ENCODE measurements at places on chromosomes 5 and 9.

DNA sequence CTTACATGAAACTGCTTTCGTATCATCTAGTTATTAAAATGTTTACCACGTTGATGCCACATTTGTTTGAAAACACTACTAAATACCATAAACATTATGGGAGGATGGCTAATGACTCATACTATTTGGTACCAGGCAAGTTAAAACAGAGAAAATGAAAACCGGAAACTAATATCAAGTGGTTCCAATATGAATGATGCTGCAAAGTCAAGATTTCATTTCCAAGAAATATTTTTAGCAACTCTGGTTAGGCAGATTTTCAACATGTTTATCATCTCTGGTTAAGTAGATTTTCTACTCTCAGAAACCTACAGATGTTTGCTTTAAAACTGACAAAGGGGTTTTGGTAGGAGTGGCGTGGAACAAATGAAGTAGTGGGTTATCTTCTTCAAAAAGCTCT, 4.9 kb upstream of the F2R start:
- DNase-seq: no peak

GRCh38 chr9:27198190-27198589, 89.2 kb downstream of the TEK start:
- peak; percentile 4 for DNase-seq

GRCh38 chr5:15483351-15484097, 16.5 kb upstream of the FBXL7 start:
- no peak for DNase-seq

- DNase-seq: no peak
Measured at GRCh38 chr9:132873403-132873802, 4.7 kb downstream of the AK8 start.

DNA sequence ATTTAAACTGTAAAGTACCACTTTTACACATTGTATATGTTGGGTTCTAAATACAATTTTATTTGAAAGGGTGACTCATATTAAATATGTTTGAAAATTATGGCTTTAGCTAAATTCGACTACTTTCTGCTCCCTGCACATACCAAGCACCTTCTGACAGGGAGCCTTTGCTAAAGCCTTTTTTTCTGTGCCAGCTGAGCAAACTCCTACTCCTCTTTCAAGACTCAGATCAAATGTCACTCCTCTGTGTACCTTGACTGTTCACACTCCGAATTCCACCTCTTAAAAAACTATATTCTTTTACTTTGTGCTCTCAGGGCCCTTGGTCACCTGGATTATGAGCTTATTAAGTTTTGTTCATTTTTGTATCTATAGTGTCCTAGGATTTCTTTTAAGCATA, 6.5 kb upstream of the OXCT1 start:
- peak; percentile 35 for DNase-seq

DNA sequence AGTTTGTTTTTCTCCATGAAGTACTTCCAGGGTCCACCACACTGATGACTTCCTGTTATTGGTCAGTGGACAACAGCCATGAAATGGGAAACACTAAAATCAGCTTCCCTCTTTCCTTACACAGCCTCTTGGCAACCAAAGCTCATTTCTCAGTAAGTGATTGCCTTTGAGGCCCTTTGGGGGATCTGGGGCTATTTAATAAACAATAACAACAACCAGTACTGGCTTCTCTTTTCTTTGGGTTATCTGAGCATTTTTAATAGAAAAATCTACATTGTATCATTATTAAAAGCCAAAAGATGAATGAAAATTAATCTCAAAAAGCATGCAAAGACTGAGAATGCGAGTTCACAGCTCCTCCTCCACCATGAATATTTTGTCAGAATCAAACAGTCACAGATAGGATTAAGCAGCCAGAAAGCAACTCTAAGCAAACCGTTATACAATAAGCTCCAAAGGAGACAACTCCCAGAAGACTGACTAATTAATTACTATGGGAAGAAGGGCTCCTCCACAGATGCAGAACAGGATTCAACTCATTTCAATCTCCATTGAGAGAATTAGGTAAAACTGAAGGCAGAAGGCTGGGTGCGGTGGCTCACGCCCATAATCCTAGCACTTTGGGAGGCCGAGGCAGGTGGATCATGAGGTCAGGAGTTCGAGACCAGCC, 68.3 kb downstream of the SERINC5 start:
- no peak for DNase-seq

DNA sequence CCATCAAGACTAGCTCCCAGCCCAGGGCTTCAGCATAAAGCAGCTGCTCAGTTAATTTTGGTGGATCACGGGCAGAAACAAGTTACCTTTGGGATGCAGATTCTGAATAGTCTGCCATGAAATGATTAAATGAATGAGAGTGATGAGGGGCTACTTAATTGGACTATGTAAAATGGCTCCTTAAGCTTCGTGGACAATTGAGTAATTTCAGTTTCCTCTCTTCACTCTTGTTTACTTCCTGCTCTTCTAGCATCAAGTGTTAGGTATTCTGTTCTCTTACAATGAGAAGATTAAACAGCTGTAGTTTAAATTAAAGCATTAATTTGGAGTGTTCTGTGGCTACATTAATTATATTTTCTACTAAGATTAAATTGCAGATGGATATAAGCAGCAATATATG, 28.1 kb downstream of the PIK3R1 start:
- no peak for DNase-seq

DNA sequence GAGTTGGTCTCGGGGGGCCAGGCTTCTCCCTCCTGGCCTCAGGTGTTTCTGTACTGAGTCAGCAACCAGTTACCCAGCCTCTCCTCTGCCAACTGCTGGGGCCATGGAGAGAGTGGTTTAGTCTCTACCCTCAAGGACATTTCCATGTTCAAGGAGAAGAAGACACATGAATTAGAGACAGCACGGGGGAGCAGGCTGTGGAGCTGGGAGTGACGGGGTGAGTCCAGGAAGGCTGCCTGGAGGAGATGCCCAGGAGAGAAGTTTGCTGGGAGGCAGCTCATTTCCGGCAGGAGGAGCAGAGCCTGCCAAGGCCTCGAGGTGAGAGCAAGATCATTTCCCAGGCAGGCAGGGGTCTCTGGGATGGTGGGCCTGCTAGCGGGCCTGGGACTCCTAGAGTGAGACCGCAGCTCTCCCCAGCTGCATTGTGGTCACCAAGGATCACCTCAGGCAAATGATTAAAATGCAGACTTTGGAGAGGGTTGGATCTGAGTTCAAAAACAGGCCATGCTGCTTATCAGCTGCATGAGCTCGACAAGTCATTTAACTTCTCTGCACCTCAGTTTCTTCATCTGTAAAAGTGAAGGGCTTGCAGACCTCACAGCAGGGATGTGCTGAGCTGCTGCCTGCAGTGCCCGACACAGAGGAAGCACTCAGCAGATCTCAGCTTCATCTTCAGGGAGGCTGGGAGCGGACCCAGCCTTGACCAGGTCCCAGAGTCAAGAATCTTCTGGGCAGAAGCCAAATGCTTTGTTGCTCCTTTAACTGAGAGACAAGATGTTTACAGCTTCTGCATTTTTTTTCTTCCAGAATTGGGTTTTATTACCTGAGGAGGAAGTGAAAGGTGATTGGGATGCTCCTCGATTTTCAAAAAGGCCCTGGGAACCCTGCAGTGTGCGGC, 35.2 kb downstream of the NEK6 start:
- no peak for DNase-seq

DNA sequence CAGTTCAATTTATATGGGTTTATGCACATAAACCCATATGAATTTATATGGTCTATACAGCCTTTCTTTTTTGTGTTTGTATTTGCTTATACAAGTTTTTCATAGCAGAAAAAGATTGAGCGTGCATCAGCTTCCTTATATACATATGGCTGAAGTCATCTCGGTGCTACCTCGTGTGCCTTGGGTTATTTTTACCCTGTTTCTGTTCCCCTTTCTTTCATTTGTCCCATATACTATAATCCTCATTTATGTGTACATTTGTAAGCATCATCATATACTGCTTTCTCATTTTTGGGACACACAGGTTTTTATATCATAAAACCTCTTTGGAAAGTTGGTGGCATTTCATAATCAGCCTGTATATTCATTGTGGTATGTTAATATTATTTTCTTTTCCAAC, 107.8 kb upstream of the ADAMTSL1 start:
- no peak for DNase-seq

DNA sequence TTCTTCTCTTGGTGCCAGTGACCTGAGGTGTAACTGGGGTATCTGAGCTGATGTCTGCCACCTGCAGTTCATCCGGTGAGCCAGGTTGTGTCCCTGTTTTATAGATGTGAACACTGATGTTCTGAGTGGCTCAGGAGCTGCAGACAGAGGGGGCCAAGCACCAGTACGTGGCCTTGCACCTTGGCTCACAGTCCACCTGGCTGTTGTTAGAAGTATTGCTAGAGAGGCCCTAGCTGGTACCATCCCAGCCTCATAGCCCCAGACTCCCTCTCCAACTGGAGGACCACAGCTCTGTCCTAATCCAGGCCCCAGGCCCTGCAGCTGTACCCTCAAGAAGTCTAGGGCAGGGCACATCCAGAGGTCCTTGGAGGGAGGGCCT, 16.2 kb downstream of the PHF2 start:
- no peak for DNase-seq

- no peak for DNase-seq
Measured at GRCh38 chr5:57770039-57770438, 287.4 kb upstream of the ACTBL2 start.

GRCh38 chr5:18496041-18496440, 861.8 kb downstream of the TAF11L14 start:
- DNase-seq: no peak

- DNase-seq: no peak
Measured at GRCh38 chr5:78587775-78588291, 60.7 kb downstream of the LHFPL2 start.

- DNase-seq: no peak
Measured at GRCh38 chr5:57902095-57902494, 419.5 kb upstream of the ACTBL2 start.

DNA sequence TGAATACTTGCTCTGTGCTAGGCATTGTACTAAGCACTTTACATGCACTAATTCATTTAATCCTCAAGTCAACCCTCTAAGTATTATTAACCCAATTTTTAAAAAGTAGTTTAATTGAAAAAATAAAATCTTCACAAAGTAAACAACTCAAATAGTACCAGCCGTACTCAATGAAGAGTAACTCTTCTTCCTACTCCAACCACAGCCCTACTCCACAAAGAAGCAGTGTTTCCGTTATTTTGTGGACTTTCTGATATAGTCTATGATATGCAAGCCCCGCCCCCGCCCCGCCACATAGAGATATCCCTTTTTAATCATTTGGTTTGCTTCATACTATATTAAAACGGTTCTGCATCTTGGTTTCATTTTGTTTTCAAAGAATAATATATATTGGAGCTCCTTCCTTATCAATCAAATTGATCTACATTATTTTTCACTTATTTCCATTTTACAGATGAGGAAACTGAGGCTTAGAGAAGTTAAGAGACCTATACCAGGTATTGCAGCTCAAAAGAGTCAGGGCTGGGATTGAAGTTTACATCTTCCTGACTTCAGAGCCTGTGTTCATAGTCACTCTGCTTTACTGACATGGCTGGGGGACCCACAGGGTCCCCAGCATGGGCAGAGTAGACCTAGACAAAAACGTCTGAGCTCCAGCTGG, 78.6 kb downstream of the PCDH1 start:
- DNase-seq: no peak

DNA sequence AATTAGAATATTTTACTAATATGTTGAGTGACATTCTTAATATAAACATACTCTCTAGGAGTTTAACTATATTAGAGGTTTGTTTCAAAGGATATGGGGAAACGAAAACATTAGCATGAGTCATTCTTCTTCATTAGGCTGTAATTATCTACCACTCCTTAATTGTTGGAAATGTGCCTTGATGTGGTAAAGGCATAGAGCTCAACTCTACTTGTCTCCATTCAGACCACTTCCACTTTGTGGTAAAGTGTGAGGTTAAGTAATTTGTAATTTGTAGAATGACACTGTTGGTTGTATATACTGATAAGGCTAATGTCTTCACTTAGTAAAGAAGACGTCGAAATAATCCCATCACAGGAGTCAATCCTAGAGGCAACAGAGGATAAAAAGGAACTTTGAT, 58.1 kb downstream of the HAPLN1 start:
- DNase-seq: no peak

DNA sequence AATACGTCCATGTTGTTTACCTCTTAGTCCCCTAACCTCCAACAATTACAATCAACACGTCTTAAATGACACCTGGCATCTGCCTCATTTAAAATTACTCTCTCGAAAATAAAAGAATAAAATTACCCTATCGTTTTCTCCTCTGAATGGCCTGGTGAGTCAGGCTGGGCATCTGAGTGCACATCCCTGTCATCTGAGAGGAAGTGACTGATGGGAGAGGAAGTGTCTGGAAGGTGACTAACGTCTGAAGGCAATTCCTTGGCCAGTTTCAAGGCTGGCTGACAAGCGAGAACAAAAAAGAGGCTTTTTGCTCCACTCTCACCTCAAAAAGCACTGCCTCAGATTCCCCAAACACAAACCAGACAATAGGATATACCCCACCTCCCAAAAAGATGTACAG, 57.7 kb downstream of the MAPKAP1 start:
- no peak for DNase-seq

- no peak for DNase-seq
Measured at GRCh38 chr5:177537389-177538361, 16.7 kb downstream of the FAM193B start.

DNA sequence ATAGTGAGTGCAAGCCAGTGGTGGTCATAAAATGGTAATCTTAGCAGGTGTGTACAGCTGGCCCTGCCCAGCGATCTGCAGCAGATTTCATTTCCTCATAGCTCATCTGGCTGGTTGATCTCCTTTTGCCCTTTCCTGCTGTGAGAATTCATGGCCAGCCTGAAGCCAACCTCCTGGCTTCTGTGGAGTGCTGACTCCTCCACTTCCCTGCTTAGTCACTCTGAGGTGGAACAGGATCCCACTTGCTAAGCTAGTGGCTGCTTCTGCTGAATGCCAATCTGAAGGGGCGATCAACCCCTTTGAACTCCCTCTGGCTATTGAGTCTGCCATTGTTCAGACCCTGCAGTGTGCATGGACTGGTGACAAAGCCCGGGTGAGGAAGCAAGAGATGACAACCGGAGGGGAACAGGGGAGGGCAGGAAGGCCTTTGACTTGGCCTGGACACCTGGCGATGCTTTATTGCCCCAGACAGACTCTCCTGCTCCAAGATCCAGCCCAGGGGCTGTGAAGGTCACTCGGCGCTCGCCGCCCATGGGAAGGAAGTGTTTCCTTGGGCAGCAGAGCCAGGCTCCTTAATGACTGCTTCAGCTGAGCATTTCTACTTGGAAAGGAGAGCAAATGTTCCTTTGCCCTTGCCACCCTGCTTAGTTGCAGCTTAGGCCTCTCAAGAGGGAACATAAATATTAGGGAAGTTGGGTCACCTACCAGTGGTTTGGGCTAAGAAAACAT, 341.1 kb downstream of the ZSWIM6 start:
- no peak for DNase-seq

DNA sequence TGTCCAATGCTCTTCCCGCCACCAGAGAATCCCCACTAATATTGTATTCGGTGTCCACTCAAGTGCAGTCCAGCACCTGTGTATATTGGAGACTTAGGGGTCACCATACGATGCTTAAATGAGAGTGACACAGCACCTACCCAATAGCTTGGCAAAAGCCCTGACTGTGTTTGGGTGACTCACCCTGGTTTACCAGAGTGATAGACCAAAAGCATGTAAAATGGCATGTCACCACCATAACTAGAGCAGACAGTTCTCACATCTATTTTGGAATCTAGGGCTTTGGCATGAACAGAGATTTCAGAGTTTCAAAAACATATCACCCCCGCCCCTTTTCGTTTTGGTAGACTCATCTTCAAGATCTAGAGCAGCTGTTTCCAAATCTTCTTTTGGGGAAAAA, 217.3 kb upstream of the RASEF start:
- DNase-seq: no peak

Measured in NCI-H1092 treated with DMSO at 0.1 percent for 48 hours (cell line).